Activated CD4-positive, alpha-beta memory T cell treated with anti-CD3 and anti-CD28 coated beads, Interleukin-2, amount 10 ng/mL, durations not matched to agents 7 days and 5 days (primary cell): ENCODE measurements at places on chromosomes 5 and 9.
A peak's percentile ranks its signal among the peaks of the same experiment; 100 is the strongest.

DNA sequence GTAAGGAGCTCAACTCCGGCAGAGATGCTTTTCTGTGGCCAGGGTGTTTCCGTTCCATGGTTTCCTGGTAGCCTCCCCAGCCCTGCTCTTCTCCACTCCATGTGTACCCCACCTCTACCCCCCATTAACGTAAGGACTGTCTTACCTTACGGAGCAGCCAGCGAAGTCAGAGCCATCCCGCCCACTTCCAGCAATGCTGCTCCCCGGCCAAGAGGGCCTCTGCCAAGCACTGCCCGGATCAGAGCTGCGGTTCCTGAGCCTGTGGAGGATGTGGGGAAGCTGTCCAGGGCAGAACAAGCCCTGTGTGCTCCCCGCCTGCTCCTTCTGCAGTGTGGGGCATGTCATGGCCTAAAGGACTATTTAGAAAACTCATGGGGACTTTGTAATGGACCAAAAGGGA lies 261.2 kb downstream of the GADD45G start:
- no peak for DNase-seq

DNA sequence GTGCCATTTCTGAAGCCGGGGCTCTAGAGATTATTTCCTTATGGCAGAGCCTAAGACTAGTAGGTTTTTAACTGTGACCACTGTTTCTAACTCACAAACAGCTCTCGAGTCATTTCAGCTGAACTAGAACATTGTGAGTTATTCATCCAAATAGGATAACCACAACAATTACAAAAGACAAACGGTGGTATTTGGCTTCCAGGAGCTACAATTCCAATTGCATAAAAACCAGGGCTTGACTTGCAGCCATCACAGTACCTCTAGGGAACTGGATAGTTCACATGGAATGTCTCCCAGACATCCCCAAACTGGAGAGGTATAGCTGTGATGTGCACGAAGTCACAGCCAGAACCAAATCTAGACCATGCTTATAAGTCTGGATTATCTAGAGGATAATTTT lies 224.8 kb downstream of the FAM114A2 start:
- DNase-seq: no peak

DNA sequence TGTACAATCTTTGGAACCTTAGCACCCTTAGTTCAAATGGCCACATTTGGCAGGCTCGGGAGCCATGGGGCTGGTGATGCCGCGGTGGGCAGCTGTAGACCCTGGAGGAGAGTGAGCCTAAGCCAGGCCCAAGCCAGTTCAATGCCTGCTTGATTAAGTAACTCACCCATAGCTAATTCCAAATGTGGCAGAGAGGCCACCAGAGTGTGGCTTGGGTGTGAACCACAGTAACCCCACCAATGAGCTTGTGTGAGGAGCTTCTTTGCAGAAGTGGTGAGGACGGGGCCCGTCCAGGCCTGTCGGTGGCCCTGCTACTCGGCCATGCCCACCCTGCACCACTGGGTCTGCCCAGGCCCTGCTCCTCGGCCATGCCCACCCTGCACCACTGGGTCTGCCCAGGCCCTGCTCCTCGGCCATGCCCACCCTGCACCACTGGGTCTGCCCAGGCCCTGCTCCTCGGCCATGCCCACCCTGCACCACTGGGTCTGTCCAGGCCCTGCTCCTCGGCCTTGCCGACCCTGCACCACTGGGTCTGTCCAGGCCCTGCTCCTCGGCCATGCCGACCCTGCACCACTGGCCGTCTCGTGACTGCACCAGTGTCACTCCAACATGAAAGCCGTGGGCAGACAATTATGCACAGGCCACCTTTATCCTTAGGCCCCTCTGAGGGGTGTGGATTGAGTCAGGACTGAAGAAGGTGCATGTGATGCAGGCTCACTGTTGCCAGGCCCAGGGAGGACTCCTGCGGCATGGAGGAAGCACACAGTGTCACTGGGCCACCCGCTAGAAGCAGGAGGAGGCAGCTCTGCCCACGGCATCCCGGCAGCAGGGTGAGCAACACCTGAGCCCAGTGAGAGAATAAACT lies 75.4 kb downstream of the MRPL36 start:
- DNase-seq: peak; percentile 9

GRCh38 chr5:71830681-71831539 lies 111.8 kb downstream of the CARTPT start:
- DNase-seq: no peak

DNA sequence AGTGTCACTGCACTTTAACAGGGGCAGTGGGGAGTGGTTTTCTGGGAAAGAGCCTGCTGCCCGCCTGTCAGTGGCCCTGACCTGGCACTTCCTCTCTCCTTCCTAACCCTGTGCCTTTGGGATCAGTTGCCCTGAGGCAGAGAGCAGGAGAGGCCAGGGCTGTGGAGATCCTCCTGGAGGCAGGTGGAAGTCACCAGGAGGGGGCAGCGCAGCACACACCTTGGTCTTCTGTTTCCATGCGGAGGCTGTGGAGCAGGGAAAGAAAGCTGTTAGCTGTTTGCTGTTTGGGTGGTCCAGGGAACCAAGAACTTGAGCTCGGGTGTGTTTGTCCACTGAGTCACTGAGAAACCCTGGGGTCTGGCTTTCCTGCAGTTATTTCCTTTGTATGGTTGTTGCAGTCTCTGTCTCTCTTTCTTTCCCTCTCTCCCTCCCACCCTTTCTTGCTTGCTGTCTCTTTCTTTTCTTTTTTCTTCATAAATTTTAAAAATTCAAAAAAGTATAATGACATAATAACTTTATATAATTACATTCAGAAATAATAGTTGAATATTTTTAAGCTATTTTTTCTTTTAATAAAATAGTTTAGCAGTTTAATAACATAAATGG lies 28.1 kb downstream of the NTRK2 start:
- DNase-seq: peak; percentile 69

DNA sequence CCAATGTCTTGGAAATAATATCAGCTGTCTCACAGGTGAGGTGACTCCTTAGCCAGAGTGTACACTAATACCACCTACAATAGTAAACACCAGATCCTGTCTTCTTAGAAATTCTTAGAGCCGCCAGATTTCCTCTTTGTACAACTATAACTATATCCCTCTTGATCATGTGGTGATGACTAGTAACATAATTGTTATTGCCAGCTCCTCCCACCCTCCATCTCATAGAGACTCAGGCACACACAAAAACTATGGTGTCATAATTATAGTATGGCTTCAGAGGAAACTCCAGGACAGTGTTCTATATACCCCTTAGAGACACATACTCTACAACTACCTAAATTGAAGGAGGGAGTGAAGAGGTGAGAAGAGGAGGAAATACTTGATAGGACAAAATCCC lies 33.1 kb downstream of the PGGT1B start:
- no peak for DNase-seq

DNA sequence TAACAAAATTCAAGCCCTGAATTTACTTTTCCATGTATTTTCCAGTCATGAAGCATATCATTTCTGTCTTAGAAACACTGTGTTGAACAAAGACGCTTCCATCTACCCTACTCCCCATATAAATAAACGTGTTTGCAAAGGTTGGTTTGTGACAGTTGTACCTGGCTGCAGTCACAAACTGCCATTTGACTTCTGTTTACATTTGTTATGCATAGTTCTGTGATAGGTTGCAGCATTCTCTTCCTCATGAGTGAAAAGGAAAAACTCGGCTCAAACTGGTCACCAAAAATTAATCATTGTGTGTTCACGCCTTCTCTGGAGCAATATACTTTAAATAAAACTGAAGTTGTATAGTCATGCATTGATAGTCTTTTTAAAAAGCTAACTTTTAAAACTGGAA lies 69.3 kb upstream of the MOCS2 start:
- DNase-seq: no peak

- DNase-seq: no peak
These were observed 82.0 kb upstream of the TTC23L start for GRCh38 chr5:34756781-34757624.

DNA sequence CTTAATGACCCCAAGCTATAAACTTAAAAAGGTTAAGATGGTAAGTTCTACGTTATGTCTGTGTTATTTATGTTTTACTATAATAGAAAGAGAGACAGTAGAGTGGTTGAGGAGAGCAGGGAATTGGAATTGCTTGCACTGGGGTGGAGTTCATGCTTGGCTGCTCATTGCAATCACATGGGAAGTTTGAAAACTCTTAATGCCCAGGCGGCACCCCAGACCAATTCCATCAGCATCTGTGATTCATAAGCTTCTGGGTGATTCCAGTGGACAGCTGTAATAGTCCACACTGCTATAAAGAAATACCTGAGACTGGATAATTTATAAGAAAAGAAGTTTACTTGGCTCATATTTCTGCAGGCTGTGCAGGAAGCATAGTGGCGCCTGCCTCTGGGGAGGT lies 323.9 kb upstream of the MSX2 start:
- no peak for DNase-seq

DNA sequence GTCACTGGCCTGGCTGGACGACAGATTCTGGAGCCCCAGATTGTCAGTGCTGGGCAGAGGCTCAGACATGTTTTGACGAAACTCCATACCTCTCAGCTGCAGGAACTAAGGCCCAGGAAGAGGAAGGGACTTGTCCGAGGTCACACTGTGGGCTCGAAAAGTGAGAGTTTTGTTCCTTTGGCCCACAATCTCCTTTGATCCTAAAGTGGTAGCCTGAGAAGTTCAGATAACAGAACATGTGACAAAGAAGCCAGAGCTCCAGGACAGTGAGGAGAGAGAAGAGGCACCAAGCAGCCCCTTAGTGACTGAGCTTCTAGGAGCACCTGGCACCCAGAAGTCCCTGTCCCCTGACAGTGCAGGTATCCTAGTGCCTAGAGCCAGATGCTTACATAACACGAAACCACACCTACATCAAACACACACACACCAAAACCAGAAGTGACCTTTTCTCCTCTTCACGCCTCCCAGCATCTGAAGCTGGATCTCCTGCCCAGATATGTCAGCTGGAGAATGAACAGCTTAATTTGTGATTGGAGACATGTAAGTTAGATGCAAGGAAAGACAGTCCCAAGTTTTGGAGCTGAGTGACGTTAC lies 88.9 kb downstream of the ADRB2 start:
- DNase-seq: no peak

- no peak for DNase-seq
These were observed 5.1 kb downstream of the TXN start for GRCh38 chr9:110251212-110251611.

DNA sequence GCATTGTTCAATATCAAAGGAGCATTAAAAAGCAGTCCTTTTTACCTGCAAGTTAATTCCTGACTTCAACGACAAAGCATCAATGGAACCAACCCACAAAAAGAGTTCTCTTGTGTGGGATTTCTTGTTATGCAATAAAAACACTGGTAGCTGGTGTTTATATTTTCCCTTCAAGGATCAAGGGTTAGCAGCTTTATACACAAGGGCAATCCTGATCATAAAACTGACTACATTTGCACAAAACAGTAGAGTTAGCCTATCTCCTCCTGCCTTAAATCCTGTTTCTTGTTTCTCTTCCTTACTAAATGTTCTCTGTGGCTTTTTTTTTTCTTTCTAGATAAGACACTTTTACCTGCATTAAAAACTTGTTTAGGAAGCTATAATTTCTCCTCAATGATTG lies 306.4 kb downstream of the SLCO4C1 start:
- DNase-seq: no peak

GRCh38 chr9:123365881-123366528 lies 10.0 kb downstream of the CRB2 start:
- no peak for DNase-seq

- no peak for DNase-seq
These were observed 690.9 kb downstream of the ISL1 start for GRCh38 chr5:52073993-52074689.

- DNase-seq: no peak
These were observed 11.8 kb downstream of the IL6ST start for GRCh38 chr5:55982957-55983381.

- DNase-seq: no peak
These were observed 138.1 kb downstream of the C5orf15 start for GRCh38 chr5:133830281-133830680.

DNA sequence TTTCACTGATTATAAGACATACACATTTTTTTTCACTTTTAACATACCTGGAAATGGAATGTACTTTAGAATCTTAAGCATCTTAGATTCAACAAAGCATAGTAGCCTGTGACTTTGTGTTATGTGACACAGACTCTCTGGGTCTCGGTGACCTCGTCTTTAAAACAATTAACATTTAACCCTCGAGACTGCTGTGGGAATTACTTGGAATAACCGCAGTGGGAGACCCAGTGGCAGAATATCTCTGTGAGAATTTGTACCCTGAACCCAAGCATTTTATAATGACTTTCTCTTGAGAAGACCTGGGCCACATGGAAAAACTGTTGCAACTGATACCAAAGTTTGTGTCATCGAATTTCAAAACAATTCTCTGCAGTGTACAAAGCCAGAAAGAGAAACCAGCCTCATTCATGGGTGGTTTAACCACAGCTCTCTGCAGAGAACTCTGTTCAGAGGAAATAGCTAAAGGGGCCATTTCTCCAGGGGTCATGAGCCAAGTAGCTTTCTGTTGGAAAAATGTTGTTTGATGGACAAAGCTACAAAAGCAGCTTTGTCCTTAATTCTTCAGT lies 10.0 kb upstream of the RETREG1 start:
- DNase-seq: peak; percentile 25

GRCh38 chr5:37916525-37916924 lies 76.7 kb upstream of the GDNF start:
- DNase-seq: no peak

DNA sequence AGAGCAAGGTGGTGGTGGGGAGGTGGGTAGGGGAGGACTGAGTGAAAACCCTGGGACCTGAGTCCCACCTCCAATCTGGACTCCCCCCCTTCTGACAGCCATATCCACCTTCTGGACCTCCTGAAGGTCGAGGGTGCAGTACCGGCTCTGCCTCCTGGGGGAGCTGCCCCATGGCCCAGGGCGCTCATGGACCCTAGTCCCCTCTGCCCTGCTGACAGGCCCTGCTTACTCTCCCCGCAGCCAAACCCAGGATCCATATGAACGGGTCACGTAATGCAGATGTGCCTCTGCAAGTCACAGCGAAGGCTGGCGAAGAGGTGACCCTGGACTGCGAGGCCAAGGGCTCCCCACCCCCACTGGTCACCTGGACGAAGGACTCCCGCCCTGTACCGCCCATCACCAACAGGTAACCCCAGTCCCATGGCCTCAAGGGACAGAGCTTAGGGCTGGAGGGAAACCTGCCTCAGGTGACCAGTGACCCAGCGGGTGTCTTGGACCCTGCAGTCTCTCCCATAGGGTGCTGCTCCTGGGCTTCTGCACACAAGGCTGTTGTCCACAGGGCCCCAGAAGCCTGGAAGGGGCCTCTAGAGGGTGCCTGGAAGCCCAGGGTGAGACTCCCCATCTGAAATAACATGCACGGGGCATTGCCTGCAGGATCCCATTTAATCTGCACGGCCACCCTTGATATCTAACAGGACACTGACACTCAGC lies 61.7 kb downstream of the HMCN2 start:
- DNase-seq: no peak
